Left lung (tissue), 14 donors: ENCODE measurements at places on chromosomes 3 and 15. TPM values are rescaled to one million over a fixed set of nuclear protein-coding genes. Genes with fewer than 3 reads are reported as not detected.
A peak's percentile ranks its signal among the peaks of the same experiment; 100 is the strongest.

DNA sequence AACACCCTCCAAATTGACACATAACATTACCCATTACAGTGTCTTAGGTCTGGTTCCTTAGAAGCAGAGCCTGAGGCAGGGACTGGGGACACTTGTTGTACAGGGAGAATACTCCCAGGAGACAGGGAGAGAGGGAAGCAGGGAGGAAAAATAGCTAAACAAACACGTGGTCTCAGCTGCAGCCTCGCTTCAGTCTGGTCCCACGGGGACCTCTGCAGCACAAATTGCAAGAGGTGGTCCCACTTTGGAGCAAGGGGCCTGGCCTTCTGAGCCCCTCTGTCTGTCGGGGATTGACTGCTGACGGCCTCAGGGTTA is 25.0 kb upstream of the PLA2G4D start:
- DNase-seq = no peak

The CSPG5 gene
- polyA plus RNA-seq = 1.1 TPM

GRCh38 chr3:95886616-95887015 is 927.8 kb upstream of the EPHA6 start:
- no peak for DNase-seq

- DNase-seq = no peak
Measured at GRCh38 chr15:83559310-83559966, 94.5 kb upstream of the ADAMTSL3 start.

GRCh38 chr3:52054661-52055511 is 1.5 kb downstream of the DUSP7 start:
- DNase-seq = no peak

The GPR62 gene
- 0.17 TPM for polyA plus RNA-seq

DNA sequence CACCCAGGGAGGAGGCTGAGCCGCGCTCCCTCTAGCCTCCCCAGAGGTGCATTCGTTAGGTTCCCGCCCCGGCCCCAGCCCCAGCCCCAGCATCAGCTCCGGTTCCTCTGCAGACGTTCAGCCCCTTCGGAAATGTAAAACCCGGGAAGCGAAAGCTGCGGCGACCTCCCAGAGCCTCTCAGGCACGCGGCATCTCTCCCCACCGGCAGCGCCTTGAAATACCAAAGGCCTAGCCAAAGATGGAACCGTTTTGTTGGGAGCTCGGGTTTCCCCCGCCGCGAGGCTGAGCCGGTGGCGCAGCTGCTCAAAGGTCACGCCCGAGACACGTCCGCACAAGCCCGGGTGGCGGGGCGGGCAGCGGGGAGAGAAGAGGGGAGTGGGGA is 77.8 kb upstream of the HES1 start:
- DNase-seq = peak; percentile 46

The C3orf70 gene
- 5.6 TPM for polyA plus RNA-seq

The HCLS1 gene
- 5.9 TPM for polyA plus RNA-seq

DNA sequence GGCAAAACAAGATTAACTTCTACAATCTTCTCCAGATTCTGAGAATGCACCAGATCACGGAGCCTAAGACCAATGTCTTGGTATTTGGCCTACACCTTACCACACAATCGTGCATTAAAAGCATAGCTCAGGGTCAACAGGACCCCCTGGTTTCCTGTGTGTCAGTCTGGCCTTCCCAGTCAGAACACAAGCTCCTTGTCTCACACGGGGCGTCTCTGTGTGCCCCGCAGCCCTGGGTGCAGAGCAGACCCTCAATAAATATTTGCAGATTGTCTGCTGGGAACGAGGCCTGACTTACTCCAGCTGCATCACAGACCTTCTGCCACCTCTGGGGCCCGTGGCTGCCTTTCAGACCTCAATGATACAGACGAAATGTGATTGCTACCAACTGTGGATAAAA is 82.5 kb upstream of the CTNNB1 start:
- DNase-seq = no peak

DNA sequence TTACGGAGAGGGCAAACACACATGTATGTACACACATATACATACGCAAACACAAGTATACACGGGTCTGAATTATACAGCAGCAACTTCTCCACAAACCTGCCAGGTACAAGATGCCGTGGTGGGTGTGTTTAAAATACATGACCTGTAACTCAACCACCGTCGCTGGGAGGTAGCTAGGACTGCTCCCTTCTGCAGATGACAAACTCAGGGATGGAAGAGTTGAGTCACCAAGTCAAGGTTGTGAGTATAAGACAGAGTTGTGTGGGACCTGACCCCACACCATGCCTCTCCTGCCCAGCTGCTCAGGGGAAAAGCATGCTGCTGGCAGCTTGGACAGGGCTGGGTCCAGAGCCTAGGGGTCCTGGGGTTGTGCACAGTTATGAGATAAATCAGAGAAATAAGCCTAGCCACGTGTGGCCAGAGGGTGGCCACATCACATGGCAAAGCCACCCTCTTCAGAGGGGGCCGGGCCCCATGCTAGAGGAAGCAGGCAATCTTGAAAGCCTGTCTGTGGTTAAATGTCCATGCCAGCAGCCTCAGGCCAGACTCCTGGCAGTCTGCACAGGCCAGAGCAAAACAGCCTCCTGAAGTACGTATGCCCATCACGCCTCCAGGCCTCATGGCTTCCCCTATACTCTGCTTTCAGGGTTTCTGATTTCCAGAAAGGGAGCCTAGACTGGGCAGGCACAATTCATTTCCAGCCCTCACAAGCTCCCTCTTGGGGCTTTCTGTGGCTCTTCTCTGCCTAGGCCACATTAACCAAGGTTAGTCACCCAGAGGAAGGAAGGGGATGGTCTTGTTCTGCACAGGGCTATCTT is 107.7 kb upstream of the RPL32 start:
- DNase-seq = no peak

DNA sequence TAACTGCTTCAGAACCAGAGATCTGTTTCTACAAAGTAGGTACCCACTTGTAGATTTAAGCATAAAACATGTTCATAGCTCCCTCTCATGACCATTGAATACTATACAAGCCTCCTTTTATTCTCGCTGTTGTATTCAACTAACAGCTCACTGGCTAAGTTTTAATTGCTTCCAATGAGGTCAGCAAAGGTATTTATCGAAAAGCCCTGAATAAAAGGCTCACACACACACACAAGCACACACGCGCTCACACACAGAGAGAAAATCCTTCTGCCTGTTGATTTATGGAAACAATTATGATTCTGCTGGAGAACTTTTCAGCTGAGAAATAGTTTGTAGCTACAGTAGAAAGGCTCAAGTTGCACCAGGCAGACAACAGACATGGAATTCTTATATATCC is at the start of gene FGF7:
FGF7 (plus strand) TSS at position 222 of the 400 bp plus-strand sequence. CDS start 1,056 bp downstream, outside the sequence.
- no peak for DNase-seq

- DNase-seq = no peak
Measured at GRCh38 chr3:16849795-16850194, 35.0 kb upstream of the PLCL2 start.
